ENCODE measurements at places on chromosomes 4 and X.

- DNase-seq: peak; percentile 61
Observed at GRCh38 chr4:120156120-120156718, 89.6 kb upstream of the MAD2L1 start.

DNA sequence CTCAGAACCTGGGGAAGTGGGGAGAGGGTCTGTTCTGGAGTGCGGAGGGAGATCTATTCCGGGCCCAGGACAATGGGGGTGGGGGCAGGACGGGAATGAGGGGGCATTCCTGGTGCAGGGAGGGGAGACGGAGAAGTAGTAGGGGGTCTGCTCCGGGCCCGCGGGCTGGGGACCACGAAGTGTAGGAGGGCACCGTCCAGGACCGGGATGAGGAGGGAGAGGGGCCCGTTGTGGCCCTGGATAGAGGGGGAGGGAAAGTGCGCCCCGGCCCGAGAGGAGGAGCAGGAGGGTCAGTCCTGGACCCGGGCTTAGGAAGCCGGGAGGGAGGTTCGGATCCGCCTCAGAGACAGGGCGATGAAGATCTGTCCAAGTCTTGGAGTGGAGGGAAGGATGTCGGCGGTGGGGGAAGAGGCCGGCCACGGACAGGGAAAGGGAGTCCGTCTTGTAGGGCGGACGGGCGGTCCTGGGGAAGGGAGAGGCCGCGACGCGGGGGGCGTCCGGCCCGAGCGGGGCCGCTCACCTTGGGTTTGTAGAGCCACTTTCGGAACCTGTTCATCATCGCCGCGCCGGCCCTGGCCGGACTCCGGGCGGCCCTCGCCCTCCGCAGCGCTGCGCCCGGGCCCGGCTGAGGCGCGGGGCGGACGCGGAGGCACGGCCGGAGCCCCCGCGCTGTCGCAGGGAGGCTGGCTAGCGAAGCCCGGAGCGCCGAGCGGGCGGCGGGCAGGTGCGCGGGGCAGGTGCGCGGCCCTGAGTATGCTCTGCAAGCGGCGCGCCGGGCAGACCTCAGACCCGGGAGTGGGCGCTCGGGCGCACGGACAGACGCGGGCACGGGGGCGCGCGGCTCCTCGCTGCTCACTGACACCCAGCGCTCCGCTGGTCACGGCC, at the start of gene ZFYVE28:
Gene ZFYVE28 (minus strand): TSS at position 881 of the 885 bp plus-strand sequence. CDS start 322 bp downstream, at position 559.
- DNase-seq: no peak

GRCh38 chr4:93436000-93436626, 392.4 kb upstream of the ATOH1 start:
- DNase-seq: no peak

GRCh38 chrX:24424948-24425347, 40.1 kb upstream of the PDK3 start:
- no peak for DNase-seq

GRCh38 chr4:102616636-102617035, 115.5 kb downstream of the NFKB1 start:
- no peak for DNase-seq

GRCh38 chr4:15986907-15987306, 23.9 kb upstream of the FGFBP2 start:
- no peak for DNase-seq

GRCh38 chr4:136571315-136571714, 961.0 kb downstream of the PCDH18 start:
- no peak for DNase-seq

GRCh38 chr4:150176547-150176946, 98.3 kb downstream of the DCLK2 start:
- DNase-seq: no peak

DNA sequence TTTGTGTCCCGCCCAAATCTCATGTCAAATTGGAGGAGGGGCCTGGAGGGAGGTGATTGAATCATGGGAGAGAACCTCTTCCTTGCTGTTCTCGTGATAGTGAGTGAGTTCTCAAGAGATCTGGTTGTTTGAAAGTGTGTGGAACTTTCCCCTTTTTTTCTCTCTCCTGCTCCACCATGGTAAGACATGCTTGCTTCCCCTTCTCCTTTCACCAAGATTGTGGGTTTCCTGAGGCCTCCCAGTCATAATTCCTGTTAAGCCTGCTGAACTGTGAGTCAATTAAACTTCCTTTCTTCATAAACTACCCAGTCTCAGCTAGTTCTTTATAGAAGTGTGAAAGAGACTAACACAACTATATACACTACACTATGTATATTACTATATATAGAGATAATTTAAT, 697.8 kb upstream of the HS3ST1 start:
- peak; percentile 84 for DNase-seq

DNA sequence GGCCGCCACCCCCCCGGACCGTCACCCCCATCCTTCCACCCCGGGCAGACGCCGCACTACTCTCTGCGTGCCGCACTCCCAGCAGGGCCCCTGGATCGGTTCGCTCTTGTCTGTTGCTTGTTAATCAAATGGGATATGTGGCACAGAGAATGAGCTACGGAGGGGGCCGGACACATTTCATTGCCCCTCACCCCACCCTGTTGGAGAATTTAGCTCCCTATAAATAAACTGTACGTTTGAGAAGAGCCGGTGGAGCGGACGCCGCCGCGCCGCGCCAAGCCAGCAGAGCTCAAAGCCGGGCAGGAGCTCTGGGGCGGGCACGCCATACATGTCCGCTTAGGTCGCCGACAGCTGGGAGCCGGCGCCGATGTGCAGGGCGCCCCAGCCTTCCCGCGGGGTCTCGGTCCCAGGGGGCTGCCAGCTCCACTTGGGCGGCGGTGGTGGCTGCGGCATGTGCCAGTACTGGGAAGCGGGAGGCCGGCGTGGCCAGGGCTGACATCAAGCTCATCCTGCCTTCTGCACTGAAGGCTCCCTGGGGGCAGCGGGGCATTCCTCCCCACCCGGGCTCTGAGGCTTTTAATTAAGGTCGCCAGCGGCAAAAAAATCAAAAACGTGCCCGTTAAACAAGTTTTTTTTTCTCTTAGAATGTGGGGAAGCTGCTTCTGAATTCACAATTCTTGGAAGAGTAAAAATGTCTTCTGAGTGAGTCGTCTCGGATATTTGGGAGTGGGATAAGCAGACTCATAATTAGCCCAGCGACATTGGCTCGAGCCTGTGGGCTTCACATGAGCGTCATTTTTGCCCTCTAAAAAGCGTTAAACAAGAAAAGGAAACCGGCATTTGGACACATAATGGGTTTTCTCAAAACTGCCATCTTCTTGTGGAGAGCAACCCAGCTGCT, 1.1 kb upstream of the PCDH19 start:
- DNase-seq: no peak

DNA sequence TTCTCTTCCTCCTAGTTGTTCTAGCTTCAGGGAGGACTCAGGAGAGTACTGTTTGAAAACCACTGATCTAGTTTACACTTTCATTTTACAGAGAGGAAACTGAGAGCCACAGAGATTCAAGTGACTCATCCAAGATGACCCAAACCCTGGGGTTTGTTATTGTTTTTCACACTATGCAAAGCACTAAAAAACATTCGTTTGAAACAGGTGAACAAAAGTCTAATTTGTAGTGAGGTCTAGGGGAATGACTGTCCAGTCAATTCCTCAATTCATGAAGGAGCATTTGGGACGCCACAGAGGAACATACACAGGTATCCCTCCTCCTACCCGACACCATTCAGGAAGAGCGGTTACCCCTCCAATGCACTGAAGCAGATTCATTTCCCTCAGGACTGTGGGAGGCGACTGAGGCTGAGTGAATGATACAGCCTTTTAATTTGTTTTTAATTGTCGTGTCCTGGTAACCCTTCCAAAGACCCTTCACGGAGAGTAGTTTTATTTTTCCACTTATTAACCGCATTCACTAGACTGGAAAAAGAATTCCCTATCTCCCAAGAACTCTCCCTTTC, 30.3 kb downstream of the TLR10 start:
- peak; percentile 81 for DNase-seq

GRCh38 chr4:181200076-181200475, 1043.1 kb upstream of the TENM3 start:
- no peak for DNase-seq

GRCh38 chr4:165779950-165780670, 92.9 kb upstream of the TLL1 start:
- no peak for DNase-seq

DNA sequence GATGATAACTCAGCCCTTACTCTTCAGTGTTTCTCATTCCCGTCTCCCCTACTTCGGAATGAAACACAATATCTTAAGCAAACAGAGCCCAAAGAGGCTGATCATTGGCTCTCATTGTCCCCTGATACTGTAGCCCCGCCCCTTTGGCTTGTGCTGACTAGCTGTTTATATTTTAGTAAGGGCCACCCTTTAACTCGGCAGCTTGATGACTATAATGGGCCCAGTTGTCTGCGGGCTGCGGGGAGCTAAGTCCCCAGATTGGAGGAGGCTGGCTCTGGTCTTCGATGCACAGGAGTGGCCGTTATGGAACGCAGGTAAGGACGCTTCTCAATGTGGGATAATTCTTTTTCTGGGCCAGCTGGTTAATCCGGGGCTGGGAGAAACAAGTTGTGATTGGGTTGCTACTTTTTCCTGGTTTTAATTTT, at the start of gene TRIM2:
Gene TRIM2 (plus strand): TSS at position 197 of the 425 bp plus-strand sequence. CDS start 88 bp downstream, at position 285.
- DNase-seq: no peak

- no peak for DNase-seq
Observed at GRCh38 chrX:136021903-136022302, 36.7 kb downstream of the SLC9A6 start.

- no peak for DNase-seq
Observed at GRCh38 chrX:129649268-129650182, 5.2 kb downstream of the APLN start.

GRCh38 chr4:121181493-121181892, 17.4 kb upstream of the TNIP3 start:
- no peak for DNase-seq

GRCh38 chrX:618761-619450, 11.7 kb upstream of the SHOX start:
- no peak for DNase-seq

DNA sequence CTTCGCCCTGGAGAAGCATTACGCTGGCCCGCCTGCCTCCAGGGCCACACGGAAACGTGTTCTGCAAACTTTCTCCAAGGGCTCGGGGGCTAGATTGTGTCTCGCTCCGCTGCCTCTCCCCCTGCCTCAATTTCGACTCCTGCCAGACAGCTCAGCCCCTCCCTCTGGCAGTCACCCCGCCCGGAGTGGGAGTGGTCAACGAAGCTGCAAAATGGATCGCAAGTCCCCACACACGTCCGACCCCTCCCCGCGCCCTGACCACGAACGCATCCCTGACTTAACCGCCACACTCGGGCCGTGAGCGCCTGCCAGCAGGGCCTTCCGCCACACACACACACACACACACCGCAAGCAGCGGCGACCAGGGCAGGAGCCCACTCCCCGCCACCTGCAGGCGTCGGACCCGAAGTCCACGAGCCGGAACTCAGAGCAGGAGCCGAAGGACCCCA, 47.0 kb upstream of the NKAP start:
- no peak for DNase-seq

GRCh38 chr4:153383131-153383530, 38.6 kb downstream of the MND1 start:
- DNase-seq: no peak

GRCh38 chr4:78145008-78145407, 87.9 kb downstream of the FRAS1 start:
- DNase-seq: no peak

GRCh38 chr4:177119021-177119471, 190.6 kb upstream of the NEIL3 start:
- DNase-seq: no peak

GRCh38 chr4:5568931-5569330, 139.4 kb downstream of the EVC2 start:
- no peak for DNase-seq

DNA sequence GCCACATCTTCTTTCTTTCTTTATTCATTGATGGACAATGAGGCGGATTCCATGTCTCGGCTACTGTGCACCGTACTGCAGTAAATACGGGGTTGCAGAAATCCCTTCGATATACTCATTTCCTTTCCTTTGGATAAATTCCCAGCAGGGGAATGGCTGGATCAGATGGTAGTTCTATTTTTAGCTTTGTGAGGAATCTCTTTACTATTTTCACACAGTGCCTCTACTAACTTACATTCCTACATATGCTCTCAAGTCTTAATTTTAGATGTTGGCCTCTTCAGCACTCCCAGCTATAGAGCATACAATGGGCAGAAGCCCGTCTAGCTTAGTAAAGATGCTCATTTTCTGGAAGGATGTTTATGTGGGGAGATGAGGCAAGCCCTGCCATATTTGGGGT, 317.4 kb downstream of the ASMT start:
- no peak for DNase-seq

DNA sequence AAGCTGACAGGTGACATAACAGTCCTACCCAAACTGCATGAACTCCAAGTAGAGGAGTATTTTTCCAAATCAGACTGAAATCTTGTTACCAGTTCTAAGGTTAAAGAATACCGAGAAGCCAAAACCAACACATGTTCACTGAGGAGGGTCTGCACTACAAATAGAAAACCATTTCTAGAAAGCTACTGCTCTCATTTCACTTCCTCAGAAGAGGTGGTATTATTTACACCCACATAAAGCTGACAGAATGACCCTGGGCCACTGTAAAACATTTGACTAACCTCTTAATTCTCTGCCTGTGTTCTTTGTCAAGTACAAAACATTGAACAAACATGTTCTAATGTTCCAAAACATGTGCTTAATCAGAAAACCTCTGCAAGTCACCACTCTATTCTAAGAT, 95.8 kb downstream of the IQCM start:
- DNase-seq: no peak

- DNase-seq: no peak
Observed at GRCh38 chrX:142503967-142504643, 299.0 kb upstream of the MAGEC2 start.

GRCh38 chr4:38565271-38566199, 98.5 kb upstream of the KLF3 start:
- DNase-seq: no peak

- DNase-seq: no peak
Observed at GRCh38 chrX:118329175-118329574, 16.7 kb upstream of the WDR44 start.

DNA sequence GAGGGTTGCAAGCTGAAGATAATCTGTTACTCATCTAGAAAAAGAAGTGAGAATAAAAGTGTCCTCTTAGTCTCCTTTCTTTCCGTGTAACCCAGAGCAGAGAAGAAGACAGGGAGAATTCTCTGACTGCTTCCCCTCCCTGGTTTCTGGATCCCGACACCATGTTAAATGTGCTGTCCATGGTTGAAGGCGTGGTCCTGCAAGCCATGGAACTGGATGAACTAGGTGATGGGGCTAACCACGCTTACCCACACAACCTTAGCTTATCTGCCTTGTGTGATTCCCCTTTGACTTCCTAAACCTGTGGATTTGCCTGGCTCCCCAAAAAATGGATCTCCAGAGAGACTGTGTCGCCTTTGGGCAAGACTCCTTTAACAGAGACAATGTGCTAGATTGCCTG, 907.6 kb downstream of the FSTL5 start:
- DNase-seq: no peak

DNA sequence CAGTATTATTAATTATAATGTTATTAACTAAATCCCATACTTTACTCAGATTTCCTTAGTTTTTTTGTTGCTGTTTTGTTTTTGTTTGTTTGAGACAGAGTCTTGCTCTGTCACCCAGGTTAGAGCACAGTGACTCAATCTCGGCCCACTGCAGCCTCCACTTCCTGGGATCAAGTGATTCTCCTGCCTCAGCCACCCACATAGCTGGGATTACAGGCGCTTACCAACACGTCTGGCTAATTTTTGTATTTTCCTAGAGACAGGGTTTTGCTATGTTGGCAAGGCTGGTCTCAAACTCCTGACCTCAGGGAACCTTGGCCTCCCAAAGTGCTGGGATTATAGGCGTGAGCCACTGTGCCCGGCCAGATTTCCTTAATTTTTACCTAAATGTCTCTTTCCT, 72.2 kb downstream of the ANAPC4 start:
- peak; percentile 25 for DNase-seq

- no peak for DNase-seq
Observed at GRCh38 chr4:186543206-186543605, 12.2 kb downstream of the MTNR1A start.

- no peak for DNase-seq
Observed at GRCh38 chrX:3250966-3251365, 95.5 kb downstream of the MXRA5 start.

Data from inflammatory macrophage treated with lipopolysaccharide for 4 hours (primary cell).